ENCODE measurements at places on chromosomes 4 and X. TPM values are rescaled to one million over a fixed set of nuclear protein-coding genes. Genes with fewer than 3 reads are reported as not detected.

Gene FGFR3
- 97.0 TPM for total RNA-seq

Gene F11
- 2.5 TPM for total RNA-seq

Gene SLC39A8
- total RNA-seq = 19.6 TPM

Gene ZNF275
- 18.1 TPM for total RNA-seq

Gene GALNT7
- total RNA-seq = 27.5 TPM

Gene GPR50
- not detected for total RNA-seq

Gene ADH1C
- 83.4 TPM for total RNA-seq

Gene SYN1
- total RNA-seq = 0.64 TPM

Gene NSD2
- total RNA-seq = 51.4 TPM

All from metanephros (tissue), 2 donors.